ENCODE measurements at places on chromosomes 3 and 15.

GRCh38 chr3:194984066-194984465 lies 286.9 kb downstream of the XXYLT1 start:
- H3K27ac ChIP-seq: no peak overlapping the region
- H3K27me3 ChIP-seq: peaks cover 5% of the 10 kb centered on the region
- DNase-seq: no peak
- H3K4me3 ChIP-seq: no peak overlapping the region
- no peaks in the 10 kb centered on the region for H3K36me3 ChIP-seq

- H3K4me1 ChIP-seq: peaks cover 8% of the 10 kb centered on the region
- no peak overlapping the region for H3K27ac ChIP-seq
- H3K27me3 ChIP-seq: no peaks in the 10 kb centered on the region
- peaks cover 3% of the 10 kb centered on the region for H3K36me3 ChIP-seq
- H3K4me3 ChIP-seq: no peak overlapping the region
- no peak for DNase-seq
These were observed 69.6 kb downstream of the PLOD2 start for GRCh38 chr3:146091397-146091796.

GRCh38 chr3:142892714-142893113 lies 3.8 kb upstream of the PCOLCE2 start:
- H3K36me3 ChIP-seq: no peaks in the 10 kb centered on the region
- H3K4me1 ChIP-seq: peaks cover 10% of the 10 kb centered on the region
- no peak for DNase-seq
- H3K27ac ChIP-seq: no peak overlapping the region
- no peak overlapping the region for H3K4me3 ChIP-seq
- peaks cover 27% of the 10 kb centered on the region for H3K27me3 ChIP-seq

GRCh38 chr15:81296673-81297072 lies 27.3 kb downstream of the STARD5 start:
- no peak for DNase-seq
- H3K36me3 ChIP-seq: no peaks in the 10 kb centered on the region
- H3K27me3 ChIP-seq: no peaks in the 10 kb centered on the region
- H3K4me1 ChIP-seq: peaks cover 12% of the 10 kb centered on the region

DNA sequence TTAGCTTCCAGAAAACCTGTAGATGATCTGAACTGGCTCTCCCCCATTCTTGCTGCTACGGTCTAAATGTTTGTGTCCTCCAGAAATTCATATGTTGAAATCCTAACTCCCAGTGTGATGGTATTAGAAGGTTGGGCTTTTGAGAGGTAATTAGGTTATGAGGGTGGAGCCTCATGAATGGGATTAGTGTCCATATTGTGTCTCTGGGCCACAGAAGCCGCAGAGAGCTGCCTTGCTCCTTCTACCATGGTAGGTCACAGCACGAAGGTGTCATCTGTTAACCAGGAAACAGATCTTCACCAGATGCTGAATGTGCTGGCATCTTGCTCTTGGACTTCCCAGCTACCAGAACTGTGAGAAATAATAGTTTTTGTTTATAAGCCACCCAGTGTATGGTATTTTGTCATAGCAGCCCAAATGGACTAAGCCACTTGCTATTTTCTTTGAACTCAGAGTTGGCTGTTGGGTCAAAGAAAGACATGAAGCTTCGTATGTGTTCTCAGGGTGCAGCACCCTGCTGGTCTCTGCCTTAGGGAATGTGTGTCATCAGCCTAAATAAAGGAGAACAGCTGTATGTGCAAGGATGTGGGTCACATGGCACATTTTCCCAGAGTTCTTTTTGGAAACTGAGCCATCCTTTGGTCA lies 317.5 kb upstream of the SLCO3A1 start:
- peak overlapping the region; percentile 67 for H3K27ac ChIP-seq
- no peaks in the 10 kb centered on the region for H3K36me3 ChIP-seq
- peaks cover 40% of the 10 kb centered on the region for H3K4me1 ChIP-seq
- H3K4me3 ChIP-seq: no peak overlapping the region
- H3K27me3 ChIP-seq: no peaks in the 10 kb centered on the region

DNA sequence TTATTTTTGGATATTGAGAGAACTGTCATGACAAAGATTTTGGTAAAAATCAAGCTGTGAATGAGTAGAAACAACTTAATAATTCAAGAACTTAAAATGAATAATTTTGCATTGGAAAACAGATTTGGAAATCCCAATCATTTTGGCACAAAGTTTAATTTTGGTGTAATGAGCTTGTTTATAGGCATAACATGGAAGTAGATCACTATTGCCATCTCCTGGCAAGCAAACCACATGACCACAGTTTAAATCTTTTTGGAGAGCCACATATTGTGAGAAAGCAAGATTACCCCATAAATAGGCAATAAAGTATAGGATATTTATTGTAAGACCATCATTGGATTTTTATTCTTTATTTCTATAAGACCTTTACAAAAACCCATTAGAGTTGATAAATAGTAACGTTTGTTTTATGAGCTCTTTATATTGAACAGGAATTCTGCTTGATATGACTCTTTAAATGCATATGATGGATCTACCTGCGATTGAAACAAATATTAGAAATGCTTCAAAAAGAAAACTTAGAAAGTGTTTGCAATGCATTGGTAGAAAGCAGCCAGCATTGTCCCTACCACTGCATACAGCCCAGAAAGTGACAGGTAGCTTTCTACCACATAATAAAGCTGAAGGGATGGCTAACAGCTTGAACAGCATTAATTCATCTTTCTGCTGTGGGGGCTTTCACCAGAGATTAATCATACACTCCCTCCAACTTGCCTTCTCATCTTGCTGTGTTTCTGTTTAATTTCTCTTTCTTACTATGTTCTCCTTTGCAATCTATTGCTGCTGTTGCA lies 766.8 kb downstream of the TBL1XR1 start:
- H3K4me3 ChIP-seq: no peak overlapping the region
- no peaks in the 10 kb centered on the region for H3K36me3 ChIP-seq
- no peak overlapping the region for H3K27ac ChIP-seq
- no peaks in the 10 kb centered on the region for H3K27me3 ChIP-seq
- DNase-seq: no peak

GRCh38 chr15:66682865-66683264 lies 19.2 kb upstream of the SMAD6 start:
- H3K4me3 ChIP-seq: no peak overlapping the region
- H3K27me3 ChIP-seq: no peaks in the 10 kb centered on the region
- H3K4me1 ChIP-seq: peaks cover 8% of the 10 kb centered on the region

Measured in neural crest cell (in vitro differentiated cells).